ENCODE measurements at places on chromosomes 11 and 22.

DNA sequence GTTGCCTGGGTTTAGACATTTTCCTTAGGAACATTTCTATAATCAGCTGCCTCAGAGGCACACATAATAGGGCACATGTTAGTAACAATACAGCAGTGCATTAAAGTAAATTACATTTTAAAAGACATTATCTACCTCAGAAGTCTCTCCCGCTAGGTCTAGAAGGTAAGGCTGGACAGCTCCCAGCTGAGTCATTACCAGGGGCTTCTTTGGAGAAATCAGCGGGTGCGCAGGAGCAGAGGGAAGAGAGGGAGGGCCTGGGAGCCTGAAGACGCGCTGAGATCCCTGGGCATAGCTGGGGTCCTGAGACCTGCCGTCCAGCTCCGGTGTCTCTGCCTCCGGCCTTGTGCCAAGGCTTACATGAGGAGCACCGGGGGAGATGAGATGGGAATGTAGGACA, 67.7 kb downstream of the TMPRSS5 start:
- DNase-seq: no peak

- no peak for DNase-seq
Observed at GRCh38 chr11:98107736-98108135, 913.0 kb upstream of the CNTN5 start.

GRCh38 chr22:20316844-20317401, 2.9 kb downstream of the DGCR6L start:
- no peak for DNase-seq

DNA sequence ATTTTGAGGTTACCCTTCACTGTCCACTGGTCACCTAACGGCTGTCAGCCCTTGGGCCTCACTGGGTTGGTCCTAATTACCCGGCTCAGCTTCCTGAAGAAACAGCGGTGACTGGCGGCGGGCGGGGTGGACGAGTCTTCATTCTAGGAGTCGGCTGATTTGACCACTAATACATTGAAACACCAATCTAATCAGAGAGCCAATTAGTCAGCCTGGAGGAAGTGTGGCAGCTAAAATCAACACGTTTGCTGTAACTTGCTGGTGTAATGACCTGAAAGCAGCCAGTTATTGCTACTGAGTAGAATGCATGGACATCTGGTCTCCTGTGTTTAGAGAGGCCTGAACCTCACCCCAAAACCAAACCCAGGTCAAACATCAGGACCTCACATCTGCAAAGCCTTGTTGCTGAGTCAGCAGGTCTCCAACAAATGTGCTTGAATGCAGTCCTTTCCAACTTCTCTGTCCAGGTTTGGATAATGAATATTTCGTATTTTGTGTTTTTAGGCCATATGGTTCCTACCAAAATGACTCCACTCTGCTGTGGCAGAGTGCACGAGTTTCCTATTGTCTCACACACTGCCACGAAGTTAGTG, 496.4 kb downstream of the BRD1 start:
- DNase-seq: no peak

DNA sequence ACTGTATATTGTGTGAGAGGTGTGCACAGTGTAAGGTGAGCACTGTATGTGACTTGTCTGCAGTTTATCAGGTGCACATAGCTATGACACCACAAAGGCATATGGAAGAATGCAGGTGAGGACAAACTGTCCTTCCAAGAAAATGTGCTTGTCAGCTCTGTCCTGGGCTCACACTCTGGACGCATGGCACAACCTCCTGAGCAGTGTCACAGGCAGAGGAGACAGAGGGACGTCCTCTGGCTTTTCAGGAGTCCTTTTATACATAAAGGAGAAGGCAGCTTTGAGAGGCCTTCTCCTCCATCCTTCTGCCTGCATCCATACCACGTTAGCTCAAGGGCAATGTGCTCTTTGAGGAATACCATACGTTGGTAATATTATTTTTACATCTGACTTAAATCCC, 7.5 kb upstream of the MYOD1 start:
- DNase-seq: no peak

DNA sequence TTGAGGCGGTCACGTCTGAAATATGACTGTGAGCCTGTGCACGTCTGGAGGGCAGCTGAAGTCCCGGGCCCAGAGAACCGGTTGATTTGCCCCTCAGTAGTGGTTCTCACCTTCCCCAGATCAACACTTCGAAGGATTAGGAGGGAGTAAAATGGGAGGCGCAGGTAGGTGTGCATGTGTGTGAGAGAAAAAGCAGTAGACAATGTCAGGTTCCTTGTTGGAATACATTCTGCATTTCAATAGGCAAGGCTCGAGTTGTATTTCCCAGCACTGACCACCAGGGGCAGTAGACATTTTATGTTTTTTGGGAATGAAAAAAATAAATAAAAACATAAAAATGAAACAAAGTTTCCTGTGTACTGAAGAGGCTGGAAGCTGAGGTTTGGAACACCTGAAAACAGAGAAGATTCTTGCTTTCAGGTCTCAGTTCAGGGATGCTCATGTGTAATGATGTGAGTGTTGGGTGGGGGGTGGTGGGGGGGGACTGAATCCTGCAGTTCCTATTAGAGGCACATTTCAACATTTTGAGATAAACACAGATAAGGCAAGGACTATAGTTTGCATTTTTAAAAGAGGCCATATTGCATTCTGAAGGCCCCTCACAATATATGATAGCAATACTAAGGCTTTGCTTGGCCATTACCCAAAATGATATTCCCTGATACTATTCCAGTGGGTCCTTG, 333.9 kb downstream of the CADM1 start:
- peak; percentile 35 for DNase-seq

DNA sequence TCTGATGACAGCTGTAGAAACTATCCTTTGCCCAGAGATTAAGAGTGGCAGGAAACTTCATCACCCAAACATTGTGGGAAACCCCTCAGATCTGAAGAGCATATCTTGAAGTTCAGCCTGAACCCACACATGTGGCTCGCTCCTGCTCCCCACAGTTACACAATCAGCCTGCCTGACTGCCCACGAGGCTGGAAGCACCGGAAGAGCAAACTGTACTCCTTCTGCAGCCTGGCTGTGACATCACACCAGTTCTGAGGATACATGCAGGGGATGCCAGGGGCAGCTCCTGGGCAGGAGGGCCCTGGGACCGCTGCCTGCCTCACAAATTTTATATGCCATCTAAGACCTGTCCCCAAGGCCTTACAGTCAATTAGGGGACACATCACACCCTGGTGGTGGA, 444.4 kb downstream of the BUD13 start:
- DNase-seq: no peak

DNA sequence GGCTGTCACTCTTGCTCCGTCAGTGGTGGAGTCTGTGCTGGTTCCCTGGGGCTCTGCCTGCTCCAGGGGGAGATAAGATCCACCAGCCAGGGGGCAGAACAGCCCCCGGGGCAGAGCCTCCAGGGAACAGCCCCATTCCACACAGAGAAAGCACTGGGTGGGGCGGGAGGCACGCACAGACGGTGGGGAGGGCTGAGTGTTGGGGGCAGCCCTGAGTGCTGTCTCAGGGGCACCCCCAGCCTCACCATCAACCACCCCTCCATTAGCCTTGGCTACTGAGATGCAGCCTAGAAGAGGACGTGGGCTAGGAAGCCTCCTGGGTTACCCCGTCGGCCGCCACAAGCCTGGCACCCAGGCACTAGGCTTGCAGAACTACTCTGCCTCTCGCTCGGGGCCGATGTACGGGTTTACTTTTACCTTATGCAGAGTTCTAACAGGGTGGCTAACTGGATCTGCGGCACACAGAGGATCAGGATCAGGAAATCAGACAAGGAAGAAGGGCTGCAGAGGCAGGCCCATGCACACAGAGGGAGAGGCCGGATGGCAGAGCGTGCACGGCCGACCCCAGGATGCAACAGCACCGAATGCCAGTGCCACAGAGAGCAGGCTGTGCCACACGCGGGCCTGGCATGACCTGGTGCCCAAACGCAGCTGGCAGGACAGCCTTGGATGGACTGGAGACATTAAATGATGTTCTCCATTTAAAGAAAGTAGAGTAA, 140.5 kb downstream of the CTTN start:
- no peak for DNase-seq

DNA sequence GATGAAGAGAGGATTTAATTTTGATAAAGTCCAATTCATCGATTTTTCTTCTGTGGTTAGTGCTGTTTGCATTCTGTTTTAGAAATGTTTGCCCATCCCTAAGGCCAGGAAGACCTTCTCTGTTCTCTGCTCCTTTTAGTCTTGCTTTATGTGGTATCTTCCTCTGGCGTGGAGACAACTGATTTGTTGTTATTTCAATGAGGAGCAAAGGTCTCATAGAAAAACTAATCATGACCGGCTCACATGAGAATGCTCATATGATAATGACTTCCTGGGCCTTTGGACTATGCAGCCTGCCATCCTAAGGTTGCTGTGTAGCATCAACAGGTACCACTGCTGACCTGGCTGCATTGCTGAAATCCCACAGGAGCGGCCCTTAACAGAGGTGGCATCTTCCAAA, 19.8 kb downstream of the SCGB1A1 start:
- no peak for DNase-seq

DNA sequence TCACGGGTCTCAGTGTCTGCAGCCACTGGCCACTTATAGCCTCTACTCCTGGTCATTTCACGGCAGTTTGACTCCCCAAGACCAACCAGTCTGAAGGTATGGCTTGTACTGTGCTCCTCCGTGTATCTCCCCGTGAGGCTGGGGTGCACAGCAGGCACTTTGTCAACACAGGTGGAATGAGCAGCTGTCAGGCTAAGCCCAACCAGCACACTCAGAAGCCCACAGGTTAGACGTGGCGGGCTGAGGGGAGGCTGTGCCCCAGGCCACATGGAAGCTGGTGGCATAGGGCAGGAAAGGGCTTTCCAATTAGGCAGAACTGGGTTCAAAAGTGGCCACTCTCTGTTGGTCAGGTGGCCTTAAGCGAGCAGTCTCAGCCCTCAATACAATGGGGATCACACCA, 7.0 kb downstream of the TP53I11 start:
- DNase-seq: no peak

- DNase-seq: no peak
Observed at GRCh38 chr11:114172055-114172861, 112.7 kb downstream of the ZBTB16 start.

DNA sequence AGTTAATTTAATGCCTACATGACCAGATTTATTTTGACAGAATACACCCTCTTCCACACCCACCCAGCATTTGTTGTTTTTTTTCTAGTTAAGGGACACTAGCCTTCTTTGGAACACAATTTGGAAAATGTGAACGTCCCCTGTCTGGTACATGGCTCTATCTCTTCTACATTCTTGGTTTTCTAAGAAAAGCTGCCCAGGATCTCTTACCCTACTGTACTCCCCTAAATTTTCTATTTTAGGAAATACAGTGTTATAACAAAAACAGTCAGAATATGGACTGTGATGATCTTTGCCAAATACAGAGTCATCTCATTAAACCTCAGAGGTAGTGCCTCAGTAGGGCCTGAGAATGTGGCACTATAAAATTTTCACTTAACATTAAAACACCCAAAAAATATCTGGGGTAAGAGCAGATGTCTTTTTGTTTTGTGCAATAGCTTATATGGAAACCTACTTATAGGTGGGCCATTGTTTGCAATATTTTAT, 93.1 kb upstream of the SPON1 start:
- DNase-seq: no peak

DNA sequence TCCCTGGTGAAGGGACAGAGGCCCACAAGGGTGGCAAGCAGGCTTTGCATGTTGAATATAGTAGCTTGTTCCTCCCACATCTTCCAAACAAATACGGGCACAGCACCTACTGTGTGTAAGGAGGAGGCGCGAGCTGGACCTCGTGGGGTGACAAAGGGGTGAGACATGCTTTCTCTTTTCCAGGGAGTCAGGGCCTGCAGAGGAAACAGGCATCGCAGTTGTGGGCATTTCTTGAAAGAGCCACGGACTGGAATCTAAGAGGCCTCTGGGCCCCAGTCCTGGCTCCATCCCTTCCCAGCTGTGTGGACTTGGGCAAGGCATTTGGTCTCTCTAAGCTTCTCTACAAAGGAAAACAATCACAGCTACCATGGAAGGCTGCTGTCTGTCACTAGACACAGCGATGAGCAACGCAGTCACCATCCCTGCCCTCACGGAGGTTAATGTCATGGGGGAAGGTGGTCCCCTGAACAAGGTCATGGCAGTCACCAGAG, 13.0 kb upstream of the CDC42EP1 start:
- DNase-seq: no peak

DNA sequence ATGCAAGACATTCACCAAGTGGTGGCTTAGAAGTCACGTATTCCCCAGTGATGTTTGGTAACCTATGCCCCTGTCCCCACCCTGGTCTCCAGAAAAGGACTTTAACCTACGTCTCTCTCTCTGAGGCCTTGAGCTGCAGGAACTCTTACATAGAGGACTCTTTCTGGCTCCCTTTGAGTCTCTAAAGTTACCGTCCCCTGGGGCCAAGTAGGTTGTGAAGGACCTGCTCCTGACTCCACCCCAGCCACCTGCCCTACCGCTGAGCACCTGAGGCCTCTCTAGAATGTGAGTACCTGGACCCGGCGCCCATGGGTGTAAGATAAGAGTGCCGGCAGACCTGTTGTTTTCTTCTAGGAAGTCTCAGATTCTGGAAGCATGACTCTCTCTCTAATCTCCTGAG, 95.4 kb downstream of the TIMP3 start:
- no peak for DNase-seq

DNA sequence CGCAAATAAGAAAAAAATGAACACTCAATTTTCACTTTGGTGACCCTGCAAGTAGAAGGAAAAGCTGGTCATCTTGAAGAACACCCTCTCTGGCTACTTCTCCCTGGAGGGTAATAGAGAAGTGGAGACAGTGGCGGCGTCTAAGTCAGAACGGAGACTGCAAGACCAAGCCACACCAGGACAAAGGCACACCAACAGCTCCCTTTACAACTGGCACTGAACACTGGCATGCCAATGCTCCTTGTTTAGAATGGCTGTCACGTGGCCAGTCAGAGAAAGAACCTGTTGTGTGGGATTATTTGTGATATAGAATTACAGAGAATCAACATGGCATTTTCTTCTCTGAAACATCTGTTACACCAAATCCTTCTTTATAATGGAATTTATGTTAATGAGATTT, 61.3 kb upstream of the YPEL1 start:
- no peak for DNase-seq

DNA sequence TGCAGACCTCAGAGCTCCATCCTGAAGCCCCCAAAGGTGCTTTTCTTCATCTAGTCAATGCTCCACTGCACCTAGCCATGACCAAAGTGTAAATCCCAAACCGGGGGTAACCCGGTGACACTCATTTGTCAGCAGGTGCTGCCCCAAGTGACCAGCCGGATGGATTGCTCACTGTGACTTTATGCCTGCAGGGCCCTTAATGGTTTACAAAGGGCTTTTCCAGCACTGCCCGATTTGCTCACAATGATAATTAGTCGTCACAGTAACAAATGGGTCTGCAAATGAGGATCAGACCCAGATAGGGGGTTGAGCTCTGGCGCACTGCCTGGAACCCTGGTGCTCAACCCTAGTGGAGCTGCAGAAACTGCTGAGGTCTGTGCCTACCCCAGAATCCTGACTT, 45.7 kb upstream of the CD5 start:
- no peak for DNase-seq

GRCh38 chr11:65977621-65978390, 16.3 kb downstream of the SART1 start:
- DNase-seq: no peak

- DNase-seq: no peak
Observed at GRCh38 chr11:44777209-44778194, 50.7 kb downstream of the TSPAN18 start.

- DNase-seq: no peak
Observed at GRCh38 chr11:60069450-60069849, 13.0 kb downstream of the MS4A3 start.

GRCh38 chr22:30326255-30326705, 461 bp downstream of the TBC1D10A start:
- DNase-seq: no peak

Data from COLO829 (cell line).